Muscle of arm (tissue), 14 donors: ENCODE measurements at places on chromosomes 2 and 18. TPM values are rescaled to one million over a fixed set of nuclear protein-coding genes. Genes with fewer than 3 reads are reported as not detected.
A peak's percentile ranks its signal among the peaks of the same experiment; 100 is the strongest.

- no peak for DNase-seq
Observed at GRCh38 chr2:61233581-61233980, 71.6 kb downstream of the C2orf74 start.

GRCh38 chr2:9824441-9824840 lies 18.8 kb upstream of the TAF1B start:
- DNase-seq, result no peak

GRCh38 chr2:176865336-176865735 lies 347.3 kb upstream of the HNRNPA3 start:
- no peak for DNase-seq

GRCh38 chr2:85723707-85724360 lies 29.7 kb downstream of the GNLY start:
- no peak for DNase-seq

GRCh38 chr2:103119352-103119751 lies 357.5 kb downstream of the TMEM182 start:
- no peak for DNase-seq

DNA sequence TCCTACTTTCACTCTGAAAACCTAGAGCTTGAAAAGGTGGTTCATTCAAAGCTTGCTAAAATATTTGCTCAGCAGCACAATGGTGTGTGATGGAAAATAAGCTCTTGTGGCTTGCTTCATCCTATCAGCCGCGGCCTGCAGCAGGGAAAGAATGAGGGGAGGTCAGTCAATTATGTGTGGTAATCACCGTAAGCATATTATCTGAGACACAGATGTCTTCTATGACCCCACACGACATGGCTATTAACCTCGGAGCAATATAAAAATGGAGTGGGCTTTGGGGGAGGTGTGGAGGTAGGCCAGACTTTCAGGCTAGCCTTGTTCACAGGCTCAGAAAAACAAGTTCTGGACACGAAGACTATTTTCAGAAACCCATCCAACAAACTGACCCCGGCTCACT lies 98.4 kb upstream of the SIX3 start:
- DNase-seq, result no peak

DNA sequence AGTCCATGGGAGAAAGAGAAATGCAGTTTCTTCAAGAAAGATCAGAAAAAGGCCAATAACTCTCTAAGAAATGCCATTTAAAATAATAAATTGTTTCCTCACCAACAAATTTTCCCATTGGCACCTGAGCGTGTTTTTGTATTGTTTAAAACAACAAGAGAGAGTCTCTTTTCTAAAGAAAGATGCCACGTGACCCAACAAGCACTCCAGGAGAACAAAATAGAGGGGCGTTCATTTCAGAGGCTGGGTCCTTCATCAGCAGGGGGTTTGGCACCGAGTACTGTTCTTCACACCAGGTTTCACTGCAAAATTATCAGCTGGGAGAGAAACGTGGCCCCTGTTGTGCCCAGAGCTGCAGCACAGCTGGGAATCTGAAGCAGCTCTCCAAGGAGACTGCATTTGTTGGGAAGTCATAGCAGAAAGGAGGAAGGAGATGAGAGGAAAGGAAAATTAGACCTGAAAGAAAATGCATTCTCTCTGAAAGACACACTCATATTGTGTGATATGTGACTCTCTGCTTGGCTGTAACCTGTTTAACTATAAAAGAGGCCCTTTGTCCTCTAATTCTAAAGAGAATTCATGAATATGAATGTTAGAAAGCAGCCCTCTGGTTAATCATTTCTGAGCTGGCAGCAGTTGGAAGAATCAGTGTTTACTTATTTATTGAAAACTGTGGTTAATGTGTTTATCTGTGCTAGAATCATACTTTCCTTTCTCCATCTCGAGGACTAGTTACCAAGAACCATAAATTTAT lies 205.3 kb upstream of the CDH20 start:
- no peak for DNase-seq

- no peak for DNase-seq
Observed at GRCh38 chr2:45879406-45879805, 227.9 kb downstream of the PRKCE start.

DNA sequence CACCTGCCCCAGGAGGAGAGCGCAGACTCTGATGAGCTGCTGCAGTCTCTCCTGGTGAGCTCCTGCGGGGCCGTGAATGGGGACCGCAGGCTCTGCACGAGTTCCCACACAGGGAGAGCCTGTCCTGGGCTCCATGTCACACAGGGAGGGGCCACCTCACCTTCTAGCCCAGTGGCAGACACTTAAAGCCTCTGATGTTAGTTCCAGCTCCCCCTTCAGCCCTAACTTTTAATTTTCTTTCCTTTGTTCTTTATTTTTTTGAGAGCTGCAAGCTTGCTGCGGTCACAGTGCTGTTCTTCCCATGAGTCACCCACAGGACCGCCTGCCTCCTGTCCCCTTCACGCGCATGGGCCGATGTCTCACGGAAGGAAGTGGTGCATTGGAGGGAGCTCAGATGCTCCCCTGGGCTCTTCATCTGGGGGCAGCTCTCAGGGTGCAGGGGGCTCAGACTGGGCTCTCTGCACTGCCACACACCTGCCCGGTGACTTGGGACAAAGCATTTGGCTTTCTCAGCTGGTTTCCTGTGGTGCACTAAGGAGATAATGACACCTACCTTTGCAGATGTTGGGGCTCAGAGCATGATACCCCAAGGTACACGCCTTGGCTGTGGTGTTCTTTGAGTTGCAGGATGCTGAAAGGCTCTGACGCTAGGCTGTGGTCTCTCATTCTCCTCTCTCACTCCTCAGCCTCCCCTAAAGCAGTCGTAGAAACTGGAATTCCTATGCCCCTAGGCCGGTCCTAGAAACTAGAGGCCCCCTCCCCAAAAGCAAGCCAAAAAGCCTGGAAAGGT lies 37.2 kb upstream of the PXDN start:
- DNase-seq, result no peak

GRCh38 chr2:153105829-153106578 lies 372.6 kb downstream of the RPRM start:
- DNase-seq, result no peak

GRCh38 chr18:10851824-10852319 lies 297.5 kb downstream of the PIEZO2 start:
- peak; percentile 67 for DNase-seq

GRCh38 chr2:42748840-42749239 lies 15.1 kb downstream of the OXER1 start:
- DNase-seq, result no peak

DNA sequence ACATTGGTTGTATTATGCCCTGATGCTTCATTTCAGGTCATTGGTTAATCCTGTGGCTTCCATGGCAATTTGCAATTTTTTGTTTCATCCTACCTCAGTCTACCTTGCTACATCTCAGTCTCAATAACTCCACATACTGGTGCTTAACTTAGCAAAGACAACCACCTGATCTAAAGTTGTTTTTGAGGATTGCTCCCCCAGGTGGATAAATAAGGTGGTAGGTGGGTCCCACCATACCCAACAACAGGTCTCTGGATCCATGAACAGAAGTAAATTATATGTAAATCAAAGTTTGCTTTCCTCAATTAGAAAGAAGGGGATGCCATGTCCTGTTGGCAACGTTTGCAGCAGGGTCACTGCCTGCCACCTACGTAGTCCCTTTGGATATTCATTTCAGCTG lies 7.0 kb downstream of the XIRP2 start:
- DNase-seq, result no peak

GRCh38 chr2:18046017-18046416 lies 167.6 kb downstream of the KCNS3 start:
- DNase-seq, result no peak

GRCh38 chr2:206728277-206729199 lies 10.3 kb upstream of the DYTN start:
- no peak for DNase-seq

DNA sequence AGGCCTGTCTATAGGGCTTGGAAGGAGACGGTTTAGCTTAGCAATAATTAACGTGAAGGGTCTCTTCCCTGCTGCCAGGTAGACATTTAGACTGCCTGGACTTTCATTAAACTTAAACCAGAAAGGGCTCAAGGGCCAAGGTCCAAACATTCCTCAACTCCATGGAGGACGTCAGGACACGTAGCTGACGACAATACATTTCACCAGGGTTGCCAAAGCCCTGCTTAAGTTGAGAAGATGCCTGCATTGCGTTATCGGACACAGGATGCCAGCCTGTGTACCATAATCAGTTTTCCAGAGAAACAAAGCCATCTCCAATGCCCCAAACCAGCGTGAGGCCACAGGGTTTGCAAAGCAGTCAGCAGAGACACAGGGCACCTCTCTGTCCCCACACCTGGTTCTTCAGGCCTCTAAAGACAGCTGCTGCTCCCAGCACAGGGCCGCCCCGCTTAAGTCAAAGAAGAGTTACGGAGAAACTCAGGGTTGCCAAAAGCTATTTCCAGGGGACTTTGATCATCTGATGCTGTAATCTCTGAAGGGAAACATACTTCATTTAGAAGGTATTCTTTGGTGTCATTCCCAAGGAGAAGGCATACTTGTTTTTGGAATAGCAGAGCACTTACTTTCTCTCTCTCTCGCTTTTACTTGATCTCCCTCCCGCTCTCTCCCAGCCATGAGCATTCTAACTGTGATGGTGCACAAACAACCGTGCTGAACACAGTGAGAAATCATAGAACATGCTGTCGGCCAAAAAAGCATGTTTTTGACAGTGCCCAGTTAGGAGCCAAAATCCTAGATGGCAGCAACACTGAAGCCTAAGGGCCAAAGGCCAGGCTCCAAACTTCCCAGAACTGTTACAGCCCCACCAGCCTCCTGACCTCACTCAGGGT lies 46.0 kb downstream of the TTC32 start:
- DNase-seq, result peak; percentile 43

DNA sequence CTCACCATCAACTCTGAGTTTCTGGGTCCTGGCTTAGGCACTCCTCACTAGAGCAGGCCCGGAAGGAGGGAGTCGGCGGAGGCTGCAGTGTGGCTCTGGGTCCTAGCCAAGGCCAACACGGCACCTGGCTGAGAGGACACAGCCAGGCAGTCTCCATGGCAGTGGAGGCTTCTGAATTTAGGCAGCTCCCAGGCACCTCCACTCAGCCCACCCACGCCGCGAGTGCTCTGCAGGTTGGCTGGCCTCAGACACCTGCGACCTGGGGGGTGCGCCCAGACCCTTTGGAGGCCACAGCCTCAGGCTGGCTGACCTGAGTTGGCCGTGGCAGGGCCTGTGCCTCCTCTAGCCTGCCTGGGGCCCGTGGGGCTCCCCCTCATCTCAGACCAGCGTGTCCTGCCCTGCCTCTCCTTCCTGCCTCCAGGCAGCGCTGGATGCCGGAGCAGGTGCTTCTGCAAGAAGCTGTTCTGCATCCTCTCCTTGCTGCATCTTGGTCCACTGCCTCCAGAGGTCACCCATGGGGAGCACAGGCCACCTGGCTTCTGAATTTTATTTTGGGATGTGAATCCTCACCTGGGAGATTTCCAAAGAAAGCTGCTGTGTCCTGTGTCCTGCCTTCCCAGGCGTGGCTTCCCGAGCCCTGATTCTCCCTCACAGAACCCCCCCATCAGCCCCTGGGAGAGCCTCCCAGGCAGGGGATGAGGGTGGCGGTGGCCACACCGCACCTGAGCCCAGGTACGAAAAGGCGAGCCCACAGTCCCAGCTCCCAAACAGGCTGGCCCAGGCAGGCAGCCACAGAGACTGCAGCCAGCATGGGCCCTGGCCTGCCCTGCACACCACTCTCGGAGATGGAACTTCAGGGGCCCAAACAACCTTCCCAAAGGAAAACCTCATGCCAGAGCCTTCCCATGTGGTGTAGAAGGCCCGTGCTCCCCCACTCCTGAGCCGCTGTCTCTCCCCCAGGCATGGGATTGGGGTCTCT lies 23.4 kb downstream of the AQP12A start:
- no peak for DNase-seq

DNA sequence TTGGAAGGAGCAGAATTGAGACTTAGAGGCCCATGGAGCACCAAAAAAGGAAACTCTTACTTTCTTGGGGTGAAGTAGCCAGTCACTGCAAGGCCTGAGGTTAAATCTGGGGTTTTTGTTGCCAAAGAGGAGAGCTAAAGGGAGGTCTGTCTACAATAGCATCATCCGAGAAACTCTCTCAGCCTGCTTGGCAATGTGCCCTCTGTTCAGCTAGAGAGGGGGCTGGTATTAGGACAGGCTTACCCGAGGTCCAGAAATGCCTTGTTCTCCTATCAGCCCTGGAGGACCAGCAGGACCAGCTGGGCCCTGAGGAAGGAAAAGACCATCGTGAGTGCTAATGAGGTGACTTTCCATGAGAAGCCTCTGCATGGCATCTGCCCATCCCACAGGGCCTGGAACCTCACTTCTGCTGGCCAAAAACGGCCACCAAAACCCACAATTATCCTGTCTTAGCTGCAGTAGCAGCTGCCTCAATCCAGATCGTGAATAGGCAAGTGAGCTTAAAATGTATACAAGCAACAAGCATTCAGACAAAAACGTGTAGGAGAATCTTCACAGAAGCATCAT lies 61.6 kb downstream of the COL6A3 start:
- no peak for DNase-seq

- DNase-seq, result no peak
Observed at GRCh38 chr18:48843162-48843561, 107.6 kb downstream of the SMAD7 start.

GRCh38 chr18:60534538-60534937 lies 162.0 kb upstream of the MC4R start:
- no peak for DNase-seq

GRCh38 chr18:11020161-11020853 lies 129.1 kb downstream of the PIEZO2 start:
- no peak for DNase-seq

- peak; percentile 24 for DNase-seq
Observed at GRCh38 chr2:73832930-73833329, 4.2 kb downstream of the STAMBP start.

- no peak for DNase-seq
Observed at GRCh38 chr2:231820786-231821303, 34.6 kb downstream of the COPS7B start.

DNA sequence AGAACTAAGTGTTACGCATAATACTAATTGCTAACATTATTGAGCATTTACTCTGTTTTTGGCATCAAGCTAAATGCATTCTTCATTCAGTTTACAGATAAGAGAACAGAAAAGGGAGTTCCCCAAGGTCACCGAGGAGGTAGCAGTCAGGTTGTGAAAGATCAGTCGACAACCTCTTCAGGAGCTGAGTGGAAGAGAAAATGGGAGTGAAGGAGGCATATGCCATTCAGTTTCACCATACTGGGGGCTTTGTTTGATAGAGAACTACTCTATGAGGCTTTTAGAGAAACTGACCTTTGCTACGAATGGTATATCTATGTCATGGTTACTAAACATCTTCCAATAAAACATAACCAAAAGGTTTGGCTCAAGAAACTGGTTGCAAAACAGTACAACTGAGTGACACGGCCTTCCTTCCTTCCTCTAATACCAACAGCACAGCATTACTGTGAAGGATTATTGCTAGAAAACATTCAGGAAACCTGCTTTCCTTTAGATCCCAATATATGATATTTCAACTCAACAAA lies 112.1 kb downstream of the RBMS1 start:
- no peak for DNase-seq

GRCh38 chr2:217832115-217832514 lies 170.7 kb downstream of the TNS1 start:
- no peak for DNase-seq

VIT gene
- polyA plus RNA-seq, result 4.6 TPM

GCG gene
- 16.4 TPM for polyA plus RNA-seq

LOXL3 gene
- polyA plus RNA-seq, result 7.2 TPM

RIT2 gene
- polyA plus RNA-seq, result not detected

SPDYA gene
- 0.50 TPM for polyA plus RNA-seq

SGPP2 gene
- 0.43 TPM for polyA plus RNA-seq
